Activated T-cell treated with anti-CD3 and anti-CD28 coated beads, Interleukin-2, amount 50 U/mL, for 4 hours (primary cell): ENCODE measurements at places on chromosomes 2 and 18. TPM values are rescaled to one million over a fixed set of nuclear protein-coding genes. Genes with fewer than 3 reads are reported as not detected.

PDE1A gene
- not detected for total RNA-seq

TRIM43B gene
- total RNA-seq: not detected

RUFY4 gene
- total RNA-seq: 0.38 TPM

CAPN14 gene
- 0.24 TPM for total RNA-seq

ALK gene
- total RNA-seq: not detected
